ENCODE measurements at places on chromosomes 11 and 22.
A peak's percentile ranks its signal among the peaks of the same experiment; 100 is the strongest.

GRCh38 chr11:44760917-44761550 is 34.3 kb downstream of the TSPAN18 start:
- no peak for DNase-seq

DNA sequence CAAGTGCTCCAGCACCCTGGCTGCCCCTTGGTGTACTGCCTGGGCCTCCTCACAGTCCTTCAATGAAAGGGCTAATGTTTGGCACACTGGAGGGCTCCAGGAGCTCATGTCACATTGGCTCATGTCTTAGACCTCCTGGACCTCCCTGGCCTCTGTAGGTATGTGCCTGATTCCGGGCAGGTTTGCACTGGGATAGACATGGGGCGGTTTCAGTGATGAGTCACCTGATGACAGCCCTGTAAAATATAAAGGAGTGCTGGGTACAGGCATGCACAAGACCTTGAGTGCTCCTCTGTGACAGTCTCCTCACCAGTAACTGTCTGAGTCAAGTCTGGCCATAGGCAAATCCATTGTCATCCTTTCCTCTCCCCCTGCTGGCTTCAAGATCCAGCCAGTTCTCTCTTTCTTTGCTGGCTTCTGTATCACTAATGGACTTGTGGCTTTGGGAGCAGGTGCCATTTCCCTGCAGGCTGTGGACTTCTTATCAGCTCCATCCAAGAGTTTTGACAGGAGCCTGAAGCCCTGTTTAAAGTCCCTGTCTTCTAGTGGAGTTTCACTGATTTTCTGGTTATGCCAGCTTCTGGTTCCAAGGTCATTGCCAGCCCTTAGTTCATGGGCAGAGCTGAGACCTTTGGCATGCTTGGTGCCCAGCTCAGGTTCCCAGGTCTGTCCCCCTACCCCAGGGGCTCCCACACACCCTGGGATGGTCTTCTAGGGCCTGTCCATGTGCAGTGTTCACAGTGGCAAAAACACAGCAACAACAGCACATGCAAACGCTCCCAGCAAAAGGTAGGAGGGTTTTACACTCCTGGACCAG is 22.7 kb upstream of the P2RY2 start:
- DNase-seq: no peak

- DNase-seq: peak; percentile 22
Measured at GRCh38 chr11:19398772-19399527, 158.2 kb upstream of the E2F8 start.

DNA sequence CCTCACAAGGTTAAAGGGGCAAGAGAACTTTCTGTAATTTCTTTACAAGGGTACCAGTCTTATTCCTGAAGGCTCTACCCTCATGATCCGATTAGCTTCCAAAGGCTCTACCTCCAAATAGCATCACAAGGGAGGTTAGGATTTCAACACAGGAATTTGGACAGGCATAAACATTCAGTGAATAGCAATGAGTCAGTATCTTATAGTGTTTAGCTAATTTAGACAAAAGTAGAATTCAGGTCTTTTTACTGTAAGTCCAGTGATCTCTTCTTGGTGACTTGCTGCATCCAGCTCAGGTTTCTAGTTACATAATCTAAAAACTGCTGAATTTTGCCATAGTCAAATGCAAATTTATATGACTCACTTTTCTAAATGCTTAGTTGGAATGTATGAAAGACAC is 1995.6 kb upstream of the RAG2 start:
- DNase-seq: no peak

DNA sequence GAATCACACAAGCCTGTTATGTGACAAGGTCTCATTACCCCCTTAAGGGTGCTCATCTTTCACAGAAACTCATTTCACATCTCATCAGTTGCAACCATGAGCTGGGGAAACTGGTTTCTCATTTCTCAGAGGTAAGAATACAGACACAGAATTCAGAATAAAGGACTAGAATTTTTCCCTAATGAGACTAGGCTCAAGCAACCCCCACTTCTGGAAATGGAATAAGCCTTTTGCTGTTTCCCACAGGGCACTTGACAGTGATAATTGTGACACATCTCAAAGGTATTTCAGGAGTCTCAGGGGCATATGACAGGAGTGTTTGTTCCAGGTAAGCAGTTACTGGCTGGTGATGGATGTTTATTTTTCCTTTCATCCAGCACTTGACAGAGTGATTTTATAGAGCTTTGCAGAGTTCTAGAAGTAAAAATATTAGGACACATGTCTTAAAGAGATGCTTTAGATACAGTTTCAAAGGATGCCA is 112.9 kb upstream of the DDI1 start:
- no peak for DNase-seq

GRCh38 chr11:115126515-115127208 is 377.6 kb downstream of the CADM1 start:
- no peak for DNase-seq

GRCh38 chr22:26461188-26461810 is 22.3 kb downstream of the HPS4 start:
- DNase-seq: no peak

DNA sequence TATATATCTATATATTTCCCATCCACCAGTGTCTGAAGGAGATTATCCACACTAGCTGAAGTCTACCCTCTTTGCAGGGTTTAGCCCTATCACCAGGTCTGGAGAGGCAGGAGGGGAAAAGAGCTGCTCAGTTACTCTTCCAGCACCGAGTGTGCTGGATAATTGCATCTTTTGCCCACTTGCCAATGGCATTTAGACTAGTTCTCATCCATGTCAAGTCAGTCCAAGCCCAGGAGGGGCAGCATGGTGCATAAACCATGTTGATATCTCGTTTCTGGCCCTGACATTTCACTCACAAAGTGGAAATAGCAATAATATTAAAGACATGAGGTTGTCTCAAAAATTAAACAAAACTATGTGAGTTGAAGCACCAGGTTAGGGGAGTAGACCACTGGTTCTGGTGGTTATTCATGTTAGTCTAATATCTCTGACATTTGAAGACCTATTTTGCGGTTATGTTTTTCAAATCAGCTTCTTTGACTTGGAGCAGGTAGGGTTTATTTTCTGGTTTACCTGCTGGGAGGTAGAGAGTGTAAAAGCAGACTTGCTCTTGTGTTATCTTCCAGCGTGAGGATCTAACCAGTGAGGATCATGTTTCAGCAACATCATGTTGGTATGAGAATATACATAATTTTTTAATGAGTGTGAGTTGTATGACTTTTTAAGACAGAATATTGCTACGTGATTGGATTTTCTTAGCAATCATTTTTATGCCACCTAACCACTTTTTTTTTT is 273.2 kb upstream of the KIRREL3 start:
- DNase-seq: no peak

All from type B pancreatic cell (in vitro differentiated cells).